ENCODE measurements at places on chromosomes 13 and 19. TPM values are rescaled to one million over a fixed set of nuclear protein-coding genes. Genes with fewer than 3 reads are reported as not detected.

Gene ZFP30
- 17.6 TPM for total RNA-seq

Gene CYP2A6
- 1.4 TPM for total RNA-seq

Gene SPRYD7
- 11.0 TPM for total RNA-seq

Gene LGALS14
- total RNA-seq, result not detected

Gene KIR2DL1
- total RNA-seq, result not detected

Gene TMEM255B
- 26.3 TPM for total RNA-seq

Gene SELENOV
- total RNA-seq, result not detected

Gene LILRA6
- total RNA-seq, result 9.3 TPM

Gene ARMC6
- total RNA-seq, result 27.6 TPM

DNA sequence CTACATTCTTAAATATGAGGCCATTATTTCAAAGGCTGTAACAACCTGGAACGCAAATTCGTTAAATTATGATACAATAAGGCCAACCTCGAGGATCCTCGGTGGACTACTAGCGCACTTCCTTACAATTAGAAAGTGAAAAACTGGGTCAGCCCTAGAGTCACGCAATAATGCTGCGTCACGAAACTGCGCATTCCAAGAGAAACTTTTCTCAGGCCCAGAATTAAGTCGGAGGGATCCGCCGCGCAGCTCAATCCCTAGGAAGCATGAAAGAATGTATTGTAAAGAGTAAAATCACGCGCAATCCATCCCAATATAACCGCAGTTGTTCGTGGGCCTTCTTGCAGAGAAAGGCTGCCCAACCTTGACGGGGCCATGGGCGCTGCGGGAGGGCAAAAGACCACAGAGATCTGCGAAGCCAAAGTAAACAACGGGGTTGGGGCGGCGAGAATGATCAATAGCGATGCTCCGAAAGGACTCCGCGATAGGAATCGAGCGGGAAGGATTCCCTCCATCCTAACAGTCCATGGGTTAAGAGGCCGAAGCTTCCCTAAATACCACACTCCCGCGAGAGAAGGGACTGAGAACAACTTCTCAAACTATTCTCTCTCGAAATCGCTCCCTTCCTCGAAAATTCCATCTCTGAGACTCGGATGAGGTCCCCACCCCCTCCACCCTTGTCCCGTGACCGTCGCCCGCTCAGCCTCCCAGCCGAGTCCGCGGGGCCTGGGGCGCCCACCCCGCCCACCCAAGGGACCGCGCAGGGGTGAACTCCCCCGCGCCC is 564 bp downstream of the SPART start:
- peak overlapping the region; percentile 100 for H3K27ac ChIP-seq
- peak overlapping the region; percentile 92 for H3K4me3 ChIP-seq
- H3K36me3 ChIP-seq, result no peaks in the 10 kb centered on the region
- peak; percentile 94 for DNase-seq
- no peaks in the 10 kb centered on the region for H3K27me3 ChIP-seq
- peaks cover 10% of the 10 kb centered on the region for H3K4me1 ChIP-seq

- H3K4me3 ChIP-seq, result peak overlapping the region; percentile 99
- peak overlapping the region; percentile 96 for H3K27ac ChIP-seq
- peak; percentile 74 for DNase-seq
- H3K27me3 ChIP-seq, result no peaks in the 10 kb centered on the region
- peaks cover 40% of the 10 kb centered on the region for H3K4me1 ChIP-seq
Observed at GRCh38 chr13:110616103-110617101, 1.1 kb downstream of the NAXD start.

DNA sequence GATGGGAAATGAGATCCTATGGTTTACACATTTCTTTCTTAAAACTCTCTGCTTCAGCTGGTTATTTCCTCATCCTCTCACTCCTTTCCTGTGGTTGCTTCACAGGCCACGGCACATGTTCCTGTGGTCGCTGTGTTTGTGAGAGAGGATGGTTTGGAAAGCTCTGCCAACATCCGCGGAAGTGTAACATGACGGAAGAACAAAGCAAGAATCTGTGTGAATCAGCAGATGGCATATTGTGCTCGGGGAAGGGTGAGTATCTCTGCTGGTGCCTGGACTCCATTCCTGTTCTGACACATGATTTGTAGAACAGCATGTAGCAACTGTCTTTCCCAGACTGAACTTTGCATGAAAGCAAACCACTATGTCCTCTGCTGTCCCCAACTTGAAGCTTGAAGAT is 254.2 kb downstream of the ITGBL1 start:
- no peaks in the 10 kb centered on the region for H3K27me3 ChIP-seq
- no peak overlapping the region for H3K4me3 ChIP-seq
- H3K4me1 ChIP-seq, result no peaks in the 10 kb centered on the region
- DNase-seq, result no peak
- H3K27ac ChIP-seq, result no peak overlapping the region

DNA sequence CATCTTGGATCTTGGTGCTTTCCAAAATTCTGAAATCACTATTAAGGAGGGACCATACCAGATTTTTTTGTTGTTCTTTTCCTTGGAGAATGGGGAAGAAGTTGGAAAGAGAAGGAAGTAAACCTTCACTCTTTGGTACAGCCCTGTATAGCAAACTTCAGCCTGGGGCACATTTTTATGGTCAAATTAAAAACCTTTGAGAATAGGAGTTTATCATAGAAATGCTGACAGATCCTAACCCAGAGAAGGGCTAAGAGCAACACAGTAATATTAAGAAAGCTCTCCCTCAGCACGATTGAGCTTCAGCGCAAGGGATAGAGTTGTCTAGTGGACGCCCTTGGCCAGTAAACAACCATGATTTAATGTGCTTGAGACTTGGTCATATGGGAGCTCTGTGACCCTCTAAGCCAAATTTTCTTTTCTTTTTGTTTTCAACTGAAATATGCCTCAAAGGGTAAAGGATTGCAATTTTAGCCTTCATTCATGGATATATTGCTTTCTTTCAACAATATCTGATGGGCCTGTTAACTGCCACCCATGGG is 294.3 kb upstream of the MAB21L1 start:
- no peak overlapping the region for H3K4me3 ChIP-seq
- no peaks in the 10 kb centered on the region for H3K27me3 ChIP-seq
- no peak overlapping the region for H3K27ac ChIP-seq
- DNase-seq, result no peak

GRCh38 chr13:24076109-24076508 is 84.4 kb upstream of the SPATA13 start:
- peak overlapping the region; percentile 76 for H3K27ac ChIP-seq
- no peaks in the 10 kb centered on the region for H3K27me3 ChIP-seq
- peak; percentile 38 for DNase-seq
- H3K36me3 ChIP-seq, result no peaks in the 10 kb centered on the region
- H3K4me1 ChIP-seq, result peaks cover 24% of the 10 kb centered on the region
- no peak overlapping the region for H3K4me3 ChIP-seq

DNA sequence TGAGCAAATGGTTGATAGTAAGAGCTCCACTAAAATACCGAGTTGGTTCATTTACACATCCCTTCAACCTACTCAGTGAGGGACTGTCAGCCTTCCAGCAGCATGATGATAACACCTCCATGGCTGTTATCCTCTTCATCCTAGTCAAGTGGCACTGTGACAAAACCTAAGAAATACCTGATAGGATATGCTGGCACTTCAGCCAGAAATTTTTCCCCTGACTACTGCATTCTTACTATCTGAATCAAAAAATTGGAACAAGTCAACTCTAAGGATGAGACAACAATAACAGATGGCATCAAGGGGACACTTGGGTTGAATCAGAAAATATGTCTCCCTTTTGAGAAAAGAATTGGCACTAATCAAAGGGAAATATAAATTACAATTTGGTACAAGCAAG is 193.9 kb downstream of the KCTD12 start:
- H3K27ac ChIP-seq, result no peak overlapping the region
- H3K36me3 ChIP-seq, result no peaks in the 10 kb centered on the region
- no peaks in the 10 kb centered on the region for H3K4me1 ChIP-seq
- no peak overlapping the region for H3K4me3 ChIP-seq
- no peak for DNase-seq
- H3K27me3 ChIP-seq, result no peaks in the 10 kb centered on the region

GRCh38 chr19:55651236-55651635 is 3.2 kb downstream of the CCDC106 start:
- H3K36me3 ChIP-seq, result no peaks in the 10 kb centered on the region
- DNase-seq, result no peak
- H3K4me3 ChIP-seq, result no peak overlapping the region
- H3K27me3 ChIP-seq, result no peaks in the 10 kb centered on the region

DNA sequence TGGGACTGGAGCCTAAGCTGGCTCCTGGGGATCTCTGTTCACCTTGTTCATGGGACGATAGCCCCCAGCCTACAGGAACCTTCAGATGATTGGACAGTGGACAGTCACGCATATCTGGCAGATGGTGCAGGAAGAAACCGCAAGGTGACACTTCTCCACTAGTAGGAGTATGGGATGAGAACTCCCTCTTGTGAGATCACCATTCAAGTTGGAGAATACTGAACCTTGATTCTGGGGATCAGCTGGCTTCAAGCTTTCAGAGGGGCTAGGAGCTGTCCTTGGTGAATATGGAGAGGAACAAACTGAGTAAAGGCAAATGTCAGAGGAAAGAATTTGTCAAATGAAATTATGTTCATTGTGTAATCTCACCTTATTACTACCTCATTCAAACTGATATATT is 204.5 kb downstream of the PDS5B start:
- no peaks in the 10 kb centered on the region for H3K36me3 ChIP-seq
- no peaks in the 10 kb centered on the region for H3K27me3 ChIP-seq
- no peaks in the 10 kb centered on the region for H3K4me1 ChIP-seq

- no peaks in the 10 kb centered on the region for H3K27me3 ChIP-seq
- peaks cover 33% of the 10 kb centered on the region for H3K4me1 ChIP-seq
- H3K27ac ChIP-seq, result no peak overlapping the region
- no peak for DNase-seq
Observed at GRCh38 chr19:34186205-34186604, 13.9 kb downstream of the LSM14A start.

DNA sequence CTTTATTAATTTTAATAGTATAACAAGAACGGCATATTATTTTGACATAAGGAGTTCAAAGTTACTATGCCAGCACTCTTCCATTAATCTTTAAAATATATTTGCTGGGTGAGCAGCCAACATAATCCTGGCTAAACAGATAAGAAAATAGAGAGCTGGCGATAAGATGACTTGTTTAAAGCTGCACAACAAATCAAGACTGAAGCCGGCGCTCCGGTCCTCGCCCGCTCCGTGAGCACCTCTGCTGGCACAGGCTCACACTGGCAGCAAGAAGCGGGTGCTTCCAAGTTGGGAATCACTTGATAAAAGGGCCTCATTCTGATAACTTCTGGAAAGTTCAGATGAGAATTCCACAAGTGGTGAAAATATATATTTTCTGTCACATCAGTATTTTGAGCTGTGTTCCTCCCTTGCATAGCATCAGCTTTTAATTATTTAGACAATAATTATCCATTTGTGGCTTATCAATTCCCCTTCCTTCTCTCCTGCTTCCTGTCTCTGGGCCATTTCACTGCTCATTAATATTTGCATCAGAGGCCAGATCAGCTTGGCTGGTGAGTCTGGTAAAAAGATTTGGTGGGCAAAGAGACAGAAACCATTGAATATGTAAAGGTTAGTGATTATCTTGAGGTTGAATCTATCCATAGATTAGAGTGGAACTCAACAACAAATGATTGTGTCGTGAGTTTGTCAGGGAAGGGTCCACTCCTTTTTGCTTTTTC is 205.3 kb downstream of the MZT1 start:
- DNase-seq, result peak; percentile 57
- no peaks in the 10 kb centered on the region for H3K27me3 ChIP-seq
- no peaks in the 10 kb centered on the region for H3K36me3 ChIP-seq
- no peaks in the 10 kb centered on the region for H3K4me1 ChIP-seq

GRCh38 chr19:8529369-8530006 is 15.5 kb upstream of the ZNF414 start:
- no peak overlapping the region for H3K27ac ChIP-seq
- H3K36me3 ChIP-seq, result no peaks in the 10 kb centered on the region
- no peaks in the 10 kb centered on the region for H3K27me3 ChIP-seq
- no peak for DNase-seq

DNA sequence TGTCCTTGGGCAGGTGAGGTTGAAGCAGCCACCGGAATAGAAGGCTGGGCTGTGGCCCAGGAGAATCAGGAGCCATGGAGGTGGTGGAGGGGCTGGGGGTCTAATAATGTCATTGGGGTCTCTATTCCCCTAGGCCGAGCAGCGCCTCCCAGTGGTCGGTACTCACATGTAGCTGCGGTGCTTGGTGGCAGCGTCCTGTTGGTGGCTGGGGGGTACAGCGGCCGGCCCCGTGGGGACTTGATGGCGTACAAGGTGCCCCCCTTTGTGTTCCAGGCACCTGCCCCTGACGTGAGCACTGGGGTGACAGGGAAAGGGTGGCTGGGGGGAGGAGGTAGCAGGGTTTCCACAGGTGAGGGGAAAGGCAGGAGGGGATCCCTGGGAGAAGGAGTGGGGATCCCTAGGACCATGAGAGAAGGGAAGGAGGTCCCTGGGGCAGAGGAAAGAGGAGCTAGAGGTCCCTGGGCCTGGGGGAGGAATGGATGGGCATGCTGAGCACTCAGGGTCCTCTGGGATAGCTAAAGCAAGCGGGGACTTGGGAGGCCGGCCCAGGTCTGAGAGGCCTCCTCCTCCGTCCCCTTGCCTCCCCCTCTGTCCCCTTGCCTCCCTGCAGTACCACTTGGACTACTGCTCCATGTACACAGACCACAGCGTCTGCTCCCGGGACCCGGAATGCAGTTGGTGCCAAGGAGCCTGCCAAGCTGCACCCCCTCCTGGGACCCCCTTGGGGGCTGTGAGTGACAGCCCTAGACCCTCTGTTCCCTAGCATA is 18.1 kb downstream of the MEGF8 start:
- no peaks in the 10 kb centered on the region for H3K4me1 ChIP-seq
- DNase-seq, result no peak
- no peaks in the 10 kb centered on the region for H3K27me3 ChIP-seq
- no peak overlapping the region for H3K4me3 ChIP-seq
- no peak overlapping the region for H3K27ac ChIP-seq

DNA sequence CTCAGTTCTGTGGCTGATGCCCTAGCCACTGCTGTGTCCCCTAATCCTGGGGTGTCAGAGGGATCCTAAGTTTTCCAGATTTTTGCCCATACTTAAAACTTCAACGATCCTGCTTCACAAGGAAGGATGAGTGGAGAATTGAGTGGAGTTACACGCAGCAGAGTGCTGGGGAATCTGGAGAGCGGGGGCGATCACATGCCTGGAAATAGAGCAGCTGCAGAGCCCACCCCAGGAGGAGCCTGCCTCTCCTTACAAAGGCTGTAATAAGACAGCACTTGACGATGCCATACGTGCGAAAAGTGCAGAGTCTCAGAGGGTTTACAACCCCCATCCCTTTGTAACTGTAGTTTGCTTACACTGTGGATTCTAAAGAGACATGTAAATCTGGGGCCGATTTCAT is 40.6 kb downstream of the SUGP2 start:
- no peaks in the 10 kb centered on the region for H3K27me3 ChIP-seq
- H3K4me3 ChIP-seq, result no peak overlapping the region
- peaks cover 27% of the 10 kb centered on the region for H3K36me3 ChIP-seq
- no peak for DNase-seq
- H3K27ac ChIP-seq, result no peak overlapping the region

DNA sequence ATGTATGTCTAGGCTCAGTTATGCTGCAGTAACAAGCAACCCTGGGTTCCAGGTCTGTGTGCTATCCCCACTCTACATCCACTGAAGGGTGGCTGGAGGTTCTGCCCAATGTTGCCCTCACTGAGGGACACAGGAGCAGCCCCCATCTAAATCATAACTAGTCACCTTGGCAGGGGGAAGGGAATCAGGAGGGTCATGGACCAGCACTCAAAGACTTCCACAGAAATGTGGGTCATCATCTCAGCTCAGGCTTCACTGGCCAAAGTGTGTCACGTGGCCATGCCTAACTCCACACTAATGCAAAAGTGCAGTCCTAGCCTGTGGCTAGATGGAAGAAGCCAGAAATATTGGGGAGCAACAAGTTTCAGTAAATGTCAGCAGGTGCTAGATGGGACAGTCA is 137.3 kb upstream of the ZNF507 start:
- no peaks in the 10 kb centered on the region for H3K27me3 ChIP-seq
- no peak overlapping the region for H3K4me3 ChIP-seq
- no peaks in the 10 kb centered on the region for H3K36me3 ChIP-seq
- H3K4me1 ChIP-seq, result no peaks in the 10 kb centered on the region

Measured in adrenal gland (tissue), 19 donors.